Fibroblast of skin of right biceps (primary cell): ENCODE measurements at places on chromosomes 11 and 22.

DNA sequence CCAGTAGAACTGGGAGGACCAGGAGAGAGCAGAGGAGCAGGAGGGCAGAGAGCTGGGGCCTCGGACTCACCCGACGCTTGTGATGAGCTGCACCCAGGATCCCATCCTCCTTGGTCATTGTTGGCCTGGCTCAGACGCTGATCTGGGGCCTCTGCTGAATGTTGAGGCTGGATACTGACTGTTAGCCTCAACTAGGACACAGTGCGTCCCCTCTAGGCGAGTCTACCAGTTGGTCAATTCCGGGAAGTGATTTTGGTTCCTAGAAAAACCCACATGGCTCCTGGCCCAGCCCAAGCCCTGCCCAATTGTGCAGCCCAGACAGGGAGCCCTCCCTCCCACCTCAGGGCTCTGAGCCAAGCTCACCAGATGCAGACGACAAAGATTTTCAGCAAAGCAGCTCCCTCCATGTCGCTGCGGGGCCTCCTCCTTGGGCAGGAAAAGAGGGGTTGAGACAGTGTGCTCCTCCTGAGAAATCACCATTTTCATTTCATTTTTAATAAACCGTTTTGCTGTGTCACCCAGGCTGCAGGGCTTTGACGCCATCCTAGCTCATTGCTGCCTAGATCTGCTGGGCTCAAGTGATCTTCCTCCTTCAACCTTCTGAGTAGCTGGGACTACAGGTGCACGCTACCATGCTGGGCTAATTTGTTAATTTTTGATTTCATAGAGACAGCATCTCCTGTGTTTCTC lies at the start of gene APOL4:
TSS of gene APOL4 (minus strand) at position 180 of the 690 bp plus-strand sequence. CDS start at position 105, 75 bp downstream.
- DNase-seq: peak; percentile 15

DNA sequence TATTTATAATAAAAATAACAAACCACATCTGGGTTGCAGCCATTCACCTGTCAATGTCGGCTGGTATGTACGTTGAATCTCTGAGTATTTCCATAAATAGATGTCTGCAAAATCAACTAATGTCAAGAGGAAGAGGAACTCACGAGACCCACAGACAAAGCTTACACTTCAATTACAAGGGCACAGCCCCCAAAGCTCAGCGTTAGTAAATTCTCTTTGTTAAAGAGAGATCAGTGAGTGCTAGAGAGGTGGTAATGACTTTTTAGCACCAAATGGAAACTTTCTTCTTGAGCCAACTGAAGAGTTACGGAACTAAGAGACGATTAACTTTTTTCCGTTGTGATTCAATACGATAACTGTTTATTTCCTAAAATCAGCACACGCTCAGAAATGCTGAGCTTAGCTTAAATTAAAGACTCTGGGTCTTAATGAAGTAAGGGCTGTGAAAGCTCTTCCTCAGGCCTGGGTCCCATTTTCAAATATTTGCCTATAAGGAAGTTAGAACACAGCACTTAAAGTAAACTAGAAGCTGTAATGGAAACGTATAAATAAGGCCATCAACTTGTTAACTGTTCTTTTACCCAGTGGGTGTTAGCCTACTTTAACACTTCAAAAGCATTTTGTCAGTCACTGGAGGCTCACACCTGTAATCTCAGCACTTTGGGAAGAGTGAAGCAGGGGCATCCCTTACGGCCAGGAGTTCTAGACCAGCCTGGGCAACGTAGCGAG lies 22.8 kb upstream of the TFIP11 start:
- DNase-seq: no peak

- no peak for DNase-seq
Observed at GRCh38 chr11:74685905-74686304, 45.3 kb downstream of the CHRDL2 start.

DNA sequence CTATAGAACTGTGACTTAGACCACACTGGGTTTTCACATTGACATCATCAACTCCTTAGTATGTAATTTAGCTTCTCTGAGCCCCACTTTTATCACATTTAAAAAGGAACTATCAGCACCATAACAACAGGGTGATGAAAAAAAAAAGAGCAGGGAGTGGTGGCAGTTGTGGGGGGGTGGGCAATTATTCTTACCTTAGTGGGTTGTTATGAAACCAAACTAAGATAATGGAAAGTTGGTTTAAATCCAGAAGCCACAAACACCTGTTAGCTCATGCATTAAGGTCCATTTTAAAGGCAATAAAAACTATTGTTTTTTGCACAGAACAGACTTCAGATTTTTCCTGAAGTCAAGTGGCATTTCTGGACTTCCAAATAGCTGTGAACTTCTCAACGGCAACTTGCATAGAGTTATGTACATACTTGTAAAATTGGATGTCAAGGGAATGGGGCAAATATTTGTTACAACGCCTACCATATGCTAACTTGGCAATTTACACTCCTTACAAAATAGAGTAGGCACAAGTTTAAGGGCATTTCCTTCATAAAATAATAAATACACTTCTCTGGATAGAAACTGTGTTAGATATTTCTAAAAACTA lies 793.6 kb downstream of the DLG2 start:
- no peak for DNase-seq

DNA sequence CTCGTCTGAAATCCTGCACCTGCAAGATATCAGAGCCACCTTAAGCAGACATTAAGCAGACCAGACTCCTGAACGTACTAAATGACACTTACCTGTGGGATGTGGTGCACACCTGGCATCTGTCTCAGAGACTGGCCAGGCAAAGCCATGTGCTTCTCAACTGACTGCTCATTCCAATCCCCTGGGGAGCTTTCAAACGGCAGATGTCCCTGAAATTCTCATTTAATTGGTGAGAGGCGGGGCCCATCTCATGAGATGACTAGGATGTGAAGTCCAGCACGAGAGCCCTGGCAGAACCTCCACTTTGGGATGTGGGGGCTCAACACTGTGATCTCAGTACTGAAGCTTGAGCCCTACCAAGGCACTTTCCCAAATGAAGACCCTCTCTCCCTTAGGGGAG lies 84.9 kb upstream of the HMGXB4 start:
- no peak for DNase-seq

DNA sequence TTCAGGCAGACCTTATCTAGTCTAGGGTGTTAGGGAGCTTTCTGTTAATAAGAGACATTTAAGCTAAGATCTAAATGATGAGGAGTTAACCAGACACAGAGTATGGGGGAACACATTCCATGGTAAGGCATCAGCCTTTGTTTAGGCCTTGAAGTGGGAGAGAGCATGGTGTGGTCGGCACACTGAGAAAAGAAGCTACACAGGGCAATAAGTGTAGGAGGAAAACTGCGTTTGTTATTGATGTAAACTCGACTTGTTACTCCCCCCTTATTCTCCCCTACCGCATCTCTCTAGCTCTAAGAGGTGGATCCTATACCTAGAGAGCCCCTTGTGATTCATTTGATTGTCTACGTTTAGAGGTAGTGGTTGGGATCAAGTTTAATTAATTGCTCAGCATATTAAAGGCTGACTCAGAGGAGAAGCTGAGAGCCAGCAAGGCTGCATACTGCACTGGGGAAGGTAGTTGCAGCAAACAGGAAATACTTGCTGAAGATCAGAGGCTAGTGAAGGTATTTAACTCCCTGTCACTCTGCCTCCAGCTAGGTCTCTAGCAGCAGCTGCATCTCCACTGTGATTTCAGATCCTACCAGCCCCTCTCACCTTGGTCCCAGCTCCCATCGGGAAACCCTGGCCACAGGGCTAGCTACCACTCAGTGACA lies 86.8 kb upstream of the TEAD1 start:
- DNase-seq: peak; percentile 81
